CD4-positive, alpha-beta T cell (primary cell): ENCODE measurements at places on chromosomes 3 and 15.

DNA sequence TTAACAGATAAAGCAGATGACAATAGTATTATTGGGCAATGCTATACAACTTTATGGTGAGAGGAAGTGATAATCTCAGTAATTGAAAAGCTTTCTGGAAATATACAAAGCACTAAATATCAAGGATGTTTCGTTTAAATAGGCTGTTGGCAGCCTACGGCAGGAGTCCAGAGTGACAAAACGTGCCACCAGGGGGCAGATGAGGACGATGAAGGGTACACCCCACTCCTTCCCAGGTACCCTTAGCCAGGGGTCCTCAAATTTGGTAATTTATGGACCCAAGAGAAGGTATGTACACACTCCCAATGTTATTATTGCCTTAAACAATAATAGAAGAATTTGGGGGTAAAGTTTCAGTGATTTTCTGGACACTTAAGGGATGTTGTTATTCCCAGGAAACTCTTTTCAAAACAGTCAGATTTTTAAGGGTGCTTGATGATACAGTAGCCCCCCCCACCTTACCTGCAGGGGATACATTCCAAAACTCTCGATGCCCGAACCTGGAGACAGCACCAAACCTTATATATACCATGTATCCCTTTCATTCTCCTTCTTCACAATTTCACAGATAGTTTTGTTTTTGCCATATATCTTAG lies 1.4 kb upstream of the MAGEL2 start:
- H3K36me3 ChIP-seq, result no peaks in the 10 kb centered on the region
- H3K27me3 ChIP-seq, result peaks cover 6% of the 10 kb centered on the region
- no peak for DNase-seq
- H3K27ac ChIP-seq, result no peak overlapping the region
- H3K4me3 ChIP-seq, result no peak overlapping the region

DNA sequence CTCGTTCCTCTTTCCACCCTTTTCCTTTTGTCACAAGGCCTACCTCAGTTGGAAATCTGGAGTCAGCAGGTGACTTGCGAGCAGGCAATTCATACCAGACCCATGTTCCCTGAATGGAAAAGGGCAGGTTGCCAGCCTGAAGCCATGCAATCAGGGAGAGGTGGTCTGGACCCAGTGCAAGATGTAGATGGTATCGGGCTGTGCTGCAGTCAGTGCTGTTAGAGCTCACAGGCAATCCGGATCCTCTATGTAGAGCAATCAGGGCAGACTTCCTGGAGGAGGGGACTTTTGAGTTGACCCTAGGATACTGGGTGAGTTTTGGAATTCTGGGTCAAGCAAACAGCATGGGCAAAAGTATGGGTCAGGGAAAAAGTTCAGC lies 18.9 kb downstream of the LOXL1 start:
- H3K36me3 ChIP-seq, result no peaks in the 10 kb centered on the region
- no peak overlapping the region for H3K4me3 ChIP-seq
- no peak overlapping the region for H3K27ac ChIP-seq
- H3K4me1 ChIP-seq, result peaks cover 25% of the 10 kb centered on the region
- H3K27me3 ChIP-seq, result no peaks in the 10 kb centered on the region
- DNase-seq, result no peak

DNA sequence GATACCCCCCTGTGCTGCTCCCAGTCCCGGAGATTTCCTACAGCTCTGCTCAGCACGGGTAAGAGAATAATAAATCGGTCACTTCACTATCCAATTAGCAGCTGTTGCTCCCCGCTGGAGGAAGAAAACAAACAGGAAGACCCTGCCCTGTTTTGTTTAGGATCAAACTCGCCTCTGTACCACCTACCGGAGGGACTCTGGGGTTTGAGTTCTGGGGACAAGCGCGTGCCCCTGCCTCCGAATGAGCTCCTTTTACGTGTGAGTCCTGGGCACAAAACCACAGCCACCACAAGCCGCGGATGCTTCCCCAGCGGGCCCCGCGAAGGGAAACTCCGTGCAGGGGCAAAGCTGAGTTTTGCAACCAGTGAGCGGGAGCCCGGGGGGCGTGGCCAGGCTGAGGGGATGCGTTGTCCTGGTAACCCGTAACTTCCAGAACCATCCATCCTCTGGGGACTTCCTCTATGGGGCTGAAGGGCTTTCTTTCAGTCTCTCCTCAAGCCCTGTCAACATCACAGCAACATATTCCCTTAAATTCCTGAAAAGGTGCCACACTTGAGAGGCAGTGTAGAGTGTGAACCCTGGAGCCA lies 315.7 kb upstream of the PROK2 start:
- H3K27me3 ChIP-seq, result no peaks in the 10 kb centered on the region
- no peaks in the 10 kb centered on the region for H3K36me3 ChIP-seq
- peak; percentile 66 for DNase-seq
- peak overlapping the region; percentile 51 for H3K4me3 ChIP-seq

GRCh38 chr3:124702950-124703349 lies 27.3 kb upstream of the UMPS start:
- H3K27ac ChIP-seq, result no peak overlapping the region
- no peaks in the 10 kb centered on the region for H3K36me3 ChIP-seq
- no peak overlapping the region for H3K4me3 ChIP-seq
- H3K4me1 ChIP-seq, result no peaks in the 10 kb centered on the region
- peaks cover 23% of the 10 kb centered on the region for H3K27me3 ChIP-seq

- H3K36me3 ChIP-seq, result no peaks in the 10 kb centered on the region
- DNase-seq, result no peak
- no peak overlapping the region for H3K4me3 ChIP-seq
- H3K27me3 ChIP-seq, result no peaks in the 10 kb centered on the region
These were observed 15.4 kb downstream of the TGM5 start for GRCh38 chr15:43251185-43251870.

DNA sequence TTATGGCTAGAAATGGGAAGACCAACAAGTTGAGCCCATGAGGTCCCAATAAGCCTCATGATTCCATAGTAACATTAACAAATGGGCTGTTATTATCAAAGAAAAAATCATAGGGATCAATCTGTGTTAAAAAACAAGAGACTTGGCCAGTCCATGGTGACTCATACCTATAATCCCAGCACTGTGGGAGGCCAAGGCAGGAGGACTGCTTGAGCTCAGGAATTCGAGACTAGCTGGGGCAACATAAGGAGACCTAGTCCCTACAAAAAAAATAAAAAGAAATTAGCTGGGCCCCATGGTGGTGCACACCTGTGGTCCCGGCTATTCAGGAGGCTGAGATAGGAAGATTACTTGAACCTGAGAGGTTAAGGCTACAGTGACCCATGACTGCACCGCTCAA lies 124.8 kb downstream of the DMXL2 start:
- no peak overlapping the region for H3K27ac ChIP-seq
- H3K4me3 ChIP-seq, result no peak overlapping the region
- H3K4me1 ChIP-seq, result no peaks in the 10 kb centered on the region
- no peak for DNase-seq

- no peak for DNase-seq
- no peak overlapping the region for H3K27ac ChIP-seq
- peaks cover 12% of the 10 kb centered on the region for H3K4me1 ChIP-seq
- no peak overlapping the region for H3K4me3 ChIP-seq
These were observed 7.4 kb downstream of the LRRC58 start for GRCh38 chr3:120341658-120342346.

- H3K36me3 ChIP-seq, result peaks cover 48% of the 10 kb centered on the region
- H3K27ac ChIP-seq, result no peak overlapping the region
- DNase-seq, result no peak
- H3K4me3 ChIP-seq, result no peak overlapping the region
- no peaks in the 10 kb centered on the region for H3K27me3 ChIP-seq
These were observed 260.5 kb upstream of the ST8SIA2 start for GRCh38 chr15:92132982-92133755.

- no peaks in the 10 kb centered on the region for H3K27me3 ChIP-seq
- DNase-seq, result no peak
- no peaks in the 10 kb centered on the region for H3K4me1 ChIP-seq
- H3K4me3 ChIP-seq, result no peak overlapping the region
- no peak overlapping the region for H3K27ac ChIP-seq
These were observed 184.6 kb upstream of the FEZF2 start for GRCh38 chr3:62557983-62558382.

DNA sequence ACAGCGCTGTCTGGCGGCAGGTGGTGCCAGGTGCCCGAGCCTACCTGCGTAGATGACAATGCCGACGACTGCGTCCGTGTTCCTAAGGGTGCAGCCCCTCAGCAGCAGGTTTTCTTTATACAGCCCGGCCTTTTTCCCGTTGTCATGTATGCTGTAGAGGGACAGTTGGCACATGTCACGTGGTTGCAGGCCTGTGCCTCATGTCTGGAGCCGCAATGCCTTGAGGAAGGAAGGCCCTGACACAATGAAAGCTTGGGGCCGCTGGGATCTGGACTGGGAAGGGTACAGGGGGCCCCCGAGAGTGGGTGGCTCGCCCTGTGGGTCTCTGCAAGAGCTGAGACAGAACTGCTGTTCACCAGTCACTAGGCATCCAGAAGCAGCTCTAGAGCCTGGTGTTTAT lies 136.0 kb downstream of the ATP10A start:
- DNase-seq, result no peak
- H3K36me3 ChIP-seq, result peaks cover 38% of the 10 kb centered on the region
- H3K4me3 ChIP-seq, result no peak overlapping the region

DNA sequence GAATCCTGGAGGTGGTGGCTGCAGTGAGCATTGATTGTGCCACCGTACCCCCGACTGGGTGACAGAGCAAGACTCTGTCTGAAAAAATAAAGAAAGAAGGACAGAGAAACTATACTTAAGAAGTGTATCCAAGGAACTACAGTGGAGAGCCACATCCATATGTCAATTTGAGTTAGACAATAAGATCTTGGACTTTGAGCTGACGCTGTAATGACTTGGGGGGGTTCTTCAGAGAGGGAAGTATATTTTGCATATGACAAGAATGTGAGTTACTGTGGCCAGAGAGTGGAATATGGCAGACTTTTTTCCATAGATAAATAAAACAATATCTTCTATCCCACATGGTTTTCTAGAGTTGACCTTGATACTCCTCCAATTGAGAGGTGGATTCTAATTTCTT lies 52.6 kb upstream of the TEX264 start:
- no peak overlapping the region for H3K27ac ChIP-seq
- no peak for DNase-seq
- H3K27me3 ChIP-seq, result no peaks in the 10 kb centered on the region
- H3K36me3 ChIP-seq, result no peaks in the 10 kb centered on the region
- H3K4me1 ChIP-seq, result no peaks in the 10 kb centered on the region
- H3K4me3 ChIP-seq, result no peak overlapping the region

DNA sequence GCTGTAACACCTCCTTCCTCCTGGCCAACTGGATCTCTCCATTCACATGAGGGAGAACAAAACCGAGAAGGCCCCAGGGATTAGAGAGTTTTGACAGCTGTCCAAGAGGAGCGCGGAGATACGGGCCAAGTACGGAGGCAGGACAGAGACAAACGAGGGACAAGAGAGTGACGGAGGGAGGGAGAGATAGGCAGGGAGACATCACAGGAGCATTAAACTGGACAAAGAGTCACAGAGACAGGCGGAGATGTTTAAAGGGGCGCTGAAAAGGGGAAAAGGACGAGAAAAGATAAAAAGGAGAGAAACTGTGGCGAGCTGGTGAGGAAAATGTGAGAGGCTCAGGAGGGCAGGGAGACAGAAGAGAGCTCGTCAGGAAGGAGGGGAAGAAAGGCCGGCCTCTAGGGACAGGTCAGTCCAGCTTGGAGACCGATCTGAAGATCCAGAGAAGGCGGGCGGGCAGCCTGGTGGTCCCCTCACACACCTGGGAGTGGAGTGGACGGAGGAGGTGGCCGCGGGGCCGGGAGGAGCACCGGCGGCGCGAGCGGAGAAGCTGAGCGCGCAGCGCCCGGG lies 40.5 kb upstream of the ROPN1 start:
- peaks cover 9% of the 10 kb centered on the region for H3K4me1 ChIP-seq
- no peak for DNase-seq
- no peak overlapping the region for H3K27ac ChIP-seq
- peaks cover 48% of the 10 kb centered on the region for H3K27me3 ChIP-seq

DNA sequence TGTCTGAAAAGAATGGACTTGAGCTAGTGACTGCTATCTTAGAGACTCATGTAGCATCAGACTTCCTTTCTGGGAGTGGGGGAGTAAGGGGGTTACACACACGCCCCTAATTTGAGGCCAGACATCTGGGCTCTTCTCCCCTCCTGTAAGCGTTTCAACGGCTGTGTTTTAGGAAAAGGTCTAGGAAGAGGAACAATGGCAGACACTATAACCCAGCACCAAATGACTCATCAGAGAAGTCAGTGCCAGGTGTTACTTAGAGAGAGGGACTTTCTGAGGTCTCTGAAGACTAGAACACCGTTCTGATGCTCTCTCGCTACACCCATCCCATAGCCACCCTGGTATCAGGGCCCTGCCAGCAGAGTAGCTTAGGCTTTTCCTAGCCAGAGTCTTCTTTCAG lies 65.5 kb downstream of the SSUH2 start:
- no peaks in the 10 kb centered on the region for H3K4me1 ChIP-seq
- no peaks in the 10 kb centered on the region for H3K36me3 ChIP-seq
- H3K4me3 ChIP-seq, result no peak overlapping the region
- H3K27me3 ChIP-seq, result no peaks in the 10 kb centered on the region
- DNase-seq, result no peak
- H3K27ac ChIP-seq, result no peak overlapping the region

GRCh38 chr3:104549099-104549714 lies 817.5 kb upstream of the ALCAM start:
- no peak overlapping the region for H3K27ac ChIP-seq
- DNase-seq, result no peak
- H3K4me1 ChIP-seq, result no peaks in the 10 kb centered on the region
- H3K4me3 ChIP-seq, result no peak overlapping the region
- no peaks in the 10 kb centered on the region for H3K27me3 ChIP-seq
- no peaks in the 10 kb centered on the region for H3K36me3 ChIP-seq

DNA sequence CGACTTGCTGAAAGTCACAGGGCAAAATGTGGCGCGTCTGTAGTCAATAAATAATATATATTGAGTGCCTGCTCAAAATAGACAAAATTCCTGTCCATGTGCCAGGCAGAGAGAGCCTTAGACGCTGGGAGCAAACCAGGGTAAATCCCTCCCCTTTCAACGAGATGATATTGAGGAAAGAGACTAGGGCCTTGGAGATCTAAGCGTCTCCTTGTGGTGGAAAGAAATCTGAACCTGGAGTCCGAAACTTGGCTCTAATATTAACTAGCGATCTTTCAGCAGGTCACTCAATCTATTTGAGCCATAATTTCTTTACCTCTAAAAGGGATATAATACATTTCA lies 348 bp upstream of the DPP8 start:
- H3K27ac ChIP-seq, result no peak overlapping the region
- no peak for DNase-seq
- peaks cover 22% of the 10 kb centered on the region for H3K4me1 ChIP-seq
- H3K4me3 ChIP-seq, result peak overlapping the region; percentile 92

DNA sequence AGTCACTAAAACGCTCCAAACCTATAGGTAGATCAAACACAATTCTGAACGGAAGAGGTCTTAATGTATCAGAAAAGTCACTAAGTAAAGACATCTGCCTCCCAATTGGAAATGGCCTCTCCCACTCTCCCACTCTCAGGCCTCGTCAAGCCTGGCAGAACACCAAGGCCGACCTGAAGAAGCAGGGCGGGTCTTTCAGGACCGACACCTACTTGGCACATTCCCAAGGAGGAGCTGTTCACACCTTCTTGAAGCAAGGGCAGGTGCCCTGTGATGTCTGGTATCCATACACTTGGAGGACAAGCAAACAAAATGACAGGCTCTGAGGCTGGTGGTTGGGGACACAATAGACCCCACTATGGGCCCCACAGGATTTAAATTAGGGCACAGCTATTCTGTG lies 30.0 kb downstream of the XXYLT1 start:
- no peak overlapping the region for H3K27ac ChIP-seq
- no peaks in the 10 kb centered on the region for H3K4me1 ChIP-seq
- H3K27me3 ChIP-seq, result no peaks in the 10 kb centered on the region
- peaks cover 6% of the 10 kb centered on the region for H3K36me3 ChIP-seq
- H3K4me3 ChIP-seq, result no peak overlapping the region

GRCh38 chr3:114597871-114598270 lies 304.0 kb downstream of the TIGIT start:
- no peak overlapping the region for H3K4me3 ChIP-seq
- no peaks in the 10 kb centered on the region for H3K36me3 ChIP-seq
- no peaks in the 10 kb centered on the region for H3K4me1 ChIP-seq
- H3K27me3 ChIP-seq, result no peaks in the 10 kb centered on the region
- no peak overlapping the region for H3K27ac ChIP-seq
